ENCODE measurements at places on chromosomes 16 and 17.
A peak's percentile ranks its signal among the peaks of the same experiment; 100 is the strongest.

DNA sequence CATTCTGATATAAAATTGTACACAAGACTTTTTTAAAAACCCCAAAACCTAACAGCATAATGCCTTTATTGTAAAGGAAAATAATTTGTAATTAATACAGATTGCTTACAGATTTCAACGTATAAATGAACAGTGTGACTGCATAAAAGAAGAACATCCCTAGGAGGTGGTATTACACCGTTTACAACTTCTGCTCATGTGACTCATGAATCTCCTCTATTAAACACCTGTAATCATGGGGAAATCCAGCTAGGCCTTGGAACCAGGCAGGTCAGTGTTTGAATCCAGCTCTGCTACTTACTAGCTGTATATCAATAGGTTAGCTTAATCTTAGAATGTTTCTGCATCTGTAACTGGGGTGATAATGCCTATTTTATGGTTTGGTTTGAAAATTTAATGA, 15.2 kb downstream of the RABEP1 start:
- no peak for DNase-seq

DNA sequence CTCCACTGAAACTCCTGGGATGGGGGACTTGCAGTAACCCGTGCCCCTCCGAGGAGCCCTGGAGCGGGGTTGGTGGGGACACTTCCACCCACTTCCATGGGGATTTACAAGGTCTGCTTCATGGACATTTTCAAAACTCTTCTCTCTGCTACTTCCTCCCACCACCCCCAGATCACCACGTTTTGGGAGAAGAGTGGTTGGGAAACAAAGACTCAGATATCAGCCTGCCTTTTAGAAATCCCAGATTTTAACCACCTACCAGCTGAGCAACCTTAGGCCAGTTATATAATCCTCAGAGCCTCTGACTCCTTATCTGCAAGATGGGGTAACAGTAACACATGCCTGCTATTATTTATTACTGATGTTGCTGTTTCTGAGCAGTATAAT, 184.8 kb downstream of the CCDC182 start:
- no peak for DNase-seq

DNA sequence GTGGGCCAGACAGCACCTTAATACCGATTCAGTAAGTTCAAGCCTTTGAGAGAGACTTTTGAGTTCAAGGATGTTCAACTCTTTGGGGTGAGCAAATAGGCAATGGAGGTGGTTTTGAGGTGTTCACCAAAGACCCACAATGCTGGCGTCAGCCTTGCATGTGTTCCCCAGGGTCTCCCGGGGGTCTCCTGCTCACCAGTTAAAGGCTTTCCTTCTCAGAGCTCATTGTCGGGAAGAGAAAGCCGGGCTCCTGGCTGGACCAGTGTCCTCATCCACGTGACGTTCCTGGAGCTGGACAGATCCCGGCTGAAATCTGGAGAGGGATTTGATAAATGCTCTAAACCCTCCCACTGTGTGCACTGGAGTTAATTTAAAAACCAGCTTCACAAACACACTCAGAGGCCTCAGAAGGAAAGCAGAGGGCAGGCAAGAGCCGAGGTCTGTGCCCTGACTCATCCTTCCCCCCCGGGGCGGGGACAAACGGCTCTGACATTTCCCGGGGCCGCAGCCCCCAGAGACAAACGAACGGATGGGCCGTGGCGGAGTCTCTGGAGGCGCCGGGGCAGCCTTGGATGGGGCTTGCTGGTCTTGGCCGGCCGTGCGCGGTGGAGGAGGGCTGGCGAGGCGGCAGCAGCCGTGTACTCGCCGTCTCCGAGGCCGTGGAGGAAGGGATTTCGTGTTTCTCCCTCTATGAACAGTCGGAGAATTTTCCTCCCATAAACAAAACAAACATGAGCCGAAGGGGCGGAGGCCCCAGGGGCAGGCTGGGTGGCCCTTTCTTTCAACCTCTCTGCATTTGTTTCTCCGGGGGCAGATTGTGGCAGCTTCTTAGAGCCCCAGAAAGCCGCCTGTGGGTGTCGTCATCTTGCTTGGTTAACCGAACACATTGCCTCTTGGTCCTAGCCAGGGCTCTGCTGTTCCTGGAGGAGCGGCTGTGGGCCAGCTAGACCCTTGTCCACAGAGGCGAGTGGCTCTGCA, 94.2 kb downstream of the NTN1 start:
- peak; percentile 26 for DNase-seq

DNA sequence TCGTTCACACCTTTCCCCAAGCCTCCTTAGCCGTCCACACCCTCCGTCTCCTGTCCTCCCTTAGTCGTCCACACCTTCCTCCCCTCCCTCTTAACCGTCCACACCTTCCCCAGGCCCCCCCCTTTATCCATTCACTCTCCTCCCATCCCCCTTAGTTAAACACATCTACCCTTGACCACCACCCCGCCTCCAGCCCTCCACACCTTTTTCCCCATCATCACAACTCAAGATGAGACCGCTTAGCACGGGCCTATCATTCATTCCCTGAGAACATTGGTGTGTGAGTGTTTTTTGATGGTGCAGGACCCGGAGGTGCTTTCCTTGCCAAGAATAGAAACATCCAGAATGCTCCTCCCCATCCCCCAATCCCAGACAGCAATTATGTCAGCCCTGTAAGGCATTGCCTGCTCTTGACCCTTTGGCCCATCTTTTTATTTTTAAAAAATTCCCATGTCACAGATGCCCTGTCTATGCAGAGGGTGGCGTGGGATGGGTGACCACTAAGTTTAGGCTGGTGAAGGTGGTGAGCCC, 1.4 kb downstream of the TENT4B start:
- no peak for DNase-seq

DNA sequence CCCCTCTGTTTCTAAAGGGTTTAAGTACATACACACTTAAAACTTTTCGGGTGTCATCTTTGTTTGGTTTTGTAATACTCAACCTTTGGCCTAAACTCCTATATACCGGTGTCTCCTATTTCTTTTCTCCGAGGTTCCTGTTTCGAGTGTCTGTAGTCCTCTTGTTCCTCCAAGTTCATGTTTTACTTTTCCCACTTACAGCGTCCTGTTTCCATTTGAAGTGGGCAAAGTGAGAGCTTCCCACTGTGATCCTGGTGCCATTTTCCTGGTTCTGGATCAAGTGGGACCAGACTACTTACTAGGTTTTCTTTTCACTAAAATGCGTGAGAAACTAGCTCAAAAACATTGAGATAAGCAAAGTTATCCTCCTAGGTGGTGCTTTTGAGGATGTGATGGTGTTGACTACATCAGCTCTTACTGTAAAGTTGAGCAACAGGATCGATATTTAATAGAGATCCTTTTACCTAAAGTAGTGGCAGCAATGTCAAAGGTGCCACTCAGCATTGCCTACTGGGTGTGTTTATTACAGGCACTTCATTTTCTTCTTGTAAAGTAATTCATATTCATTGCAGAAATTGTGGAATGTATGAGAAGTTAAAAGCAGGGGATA, 1.3 kb downstream of the PSMD3 start:
- DNase-seq, result no peak

DNA sequence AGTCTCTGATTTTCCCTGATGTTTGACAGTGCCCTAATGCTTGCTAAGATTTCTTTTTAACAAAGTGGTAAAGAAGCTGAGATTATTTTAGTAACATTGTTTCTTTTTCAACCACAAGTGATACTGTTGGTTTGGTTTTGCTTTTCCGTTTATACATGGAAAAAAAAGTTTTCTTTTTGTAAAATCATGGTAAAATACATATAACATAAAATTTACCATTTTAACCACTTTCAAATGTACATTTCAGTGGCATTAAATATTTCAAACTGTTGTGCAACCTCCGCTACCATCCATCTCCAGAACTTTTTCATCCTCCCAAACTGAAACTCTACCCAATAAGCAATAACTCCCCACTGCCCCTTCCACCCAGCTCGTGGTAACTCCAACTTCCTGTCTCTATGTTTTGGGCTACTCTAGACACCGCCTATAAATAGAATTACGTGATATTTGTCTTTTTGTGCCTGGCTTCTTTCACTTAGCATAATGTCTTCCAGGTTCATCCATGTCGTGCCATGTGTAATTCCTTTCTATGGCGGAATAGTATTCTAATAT, 4.6 kb downstream of the CIITA start:
- DNase-seq, result no peak

DNA sequence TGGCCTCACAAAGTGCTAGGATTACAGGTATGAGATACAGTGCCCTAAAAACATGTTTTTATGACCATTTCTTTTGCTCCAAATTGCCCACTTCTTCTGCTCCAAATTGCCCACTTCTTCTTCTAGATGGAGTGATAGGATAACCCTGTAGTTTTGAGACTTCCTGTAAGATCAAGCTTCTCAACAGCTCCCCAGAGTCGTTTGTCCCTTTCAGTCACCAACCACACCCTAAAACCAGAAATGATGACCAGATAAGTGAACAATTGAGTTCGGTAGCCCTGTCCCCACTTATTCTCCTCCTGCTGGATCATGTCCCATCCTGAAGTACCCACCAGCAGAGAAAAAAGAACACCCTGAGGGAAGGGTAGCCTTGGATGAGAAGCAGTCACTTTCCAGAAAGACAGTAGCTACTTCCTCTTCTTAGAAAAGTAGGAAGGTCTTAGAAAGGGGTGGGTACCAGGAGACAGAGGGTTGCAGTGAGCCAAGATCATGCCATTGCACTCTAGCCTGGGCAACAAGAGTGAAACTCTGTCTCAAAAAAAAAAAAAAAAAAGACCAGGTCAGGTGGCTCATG, 2.5 kb downstream of the ODAD4 start:
- no peak for DNase-seq

GRCh38 chr17:16906680-16907079, 65.2 kb downstream of the TNFRSF13B start:
- no peak for DNase-seq

DNA sequence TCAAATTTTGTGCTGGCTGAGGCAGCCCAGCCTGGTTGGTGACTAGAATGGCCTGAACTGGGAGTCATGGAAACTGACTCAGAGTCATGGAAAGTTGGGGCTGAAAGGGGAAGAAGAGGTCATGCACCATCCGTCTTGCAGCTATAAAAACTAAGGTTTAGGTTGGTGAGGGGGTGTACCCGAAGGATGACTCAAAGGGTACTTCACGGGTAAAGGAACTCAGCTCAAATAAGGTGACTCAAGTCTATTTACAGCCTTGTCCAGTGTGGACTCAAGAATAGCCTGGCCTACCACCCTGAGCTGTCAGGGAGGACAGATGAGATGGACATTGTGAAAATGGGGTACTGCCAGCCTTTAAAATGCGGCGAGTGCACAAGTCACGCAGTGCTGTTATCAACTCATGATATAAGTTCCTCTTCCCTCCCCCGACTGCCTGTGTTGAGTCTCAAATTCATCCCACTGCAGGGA, 18.6 kb downstream of the CD300LB start:
- DNase-seq, result peak; percentile 50

DNA sequence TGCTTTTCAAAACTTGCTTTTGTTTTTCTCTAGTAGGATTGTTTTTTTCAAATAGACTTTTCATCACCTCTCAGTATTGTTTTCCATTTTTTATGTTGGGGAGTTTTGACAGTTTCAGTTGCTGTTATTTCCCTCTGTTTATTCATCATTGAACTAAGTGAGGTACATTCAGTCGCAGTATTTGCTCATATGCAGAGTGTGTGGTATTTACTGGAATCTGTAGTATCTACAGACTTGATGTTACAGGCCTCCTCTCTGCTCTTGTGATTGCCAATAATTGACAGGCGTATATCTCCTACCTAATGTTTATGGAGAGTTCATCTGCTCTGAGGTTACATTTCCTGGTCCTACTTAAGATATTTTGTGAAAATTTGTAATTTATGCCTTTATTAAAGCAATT, 49.6 kb downstream of the COX10 start:
- no peak for DNase-seq

- peak; percentile 98 for DNase-seq
Observed at GRCh38 chr17:27353461-27354050, 59.6 kb downstream of the WSB1 start.

DNA sequence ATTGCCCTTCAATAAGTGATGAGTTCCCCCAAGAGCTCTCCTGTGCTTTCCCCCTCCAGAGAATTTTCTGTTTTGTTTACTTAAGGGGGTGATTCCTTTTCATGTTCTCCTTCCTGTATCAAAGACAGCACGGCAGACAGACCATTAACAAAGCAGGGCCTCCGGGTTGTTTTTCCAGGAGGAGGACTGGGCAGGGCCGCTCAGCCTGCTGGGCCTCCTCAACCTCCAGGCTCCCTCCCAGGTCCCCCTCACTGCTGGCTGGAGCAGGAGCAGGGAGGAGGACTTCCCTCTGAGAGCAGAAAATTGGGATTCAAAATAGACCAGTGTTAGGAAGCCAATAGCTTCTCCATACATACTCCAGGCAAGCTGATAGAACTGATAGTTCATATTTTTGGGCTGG, 20.4 kb downstream of the SDK2 start:
- no peak for DNase-seq

DNA sequence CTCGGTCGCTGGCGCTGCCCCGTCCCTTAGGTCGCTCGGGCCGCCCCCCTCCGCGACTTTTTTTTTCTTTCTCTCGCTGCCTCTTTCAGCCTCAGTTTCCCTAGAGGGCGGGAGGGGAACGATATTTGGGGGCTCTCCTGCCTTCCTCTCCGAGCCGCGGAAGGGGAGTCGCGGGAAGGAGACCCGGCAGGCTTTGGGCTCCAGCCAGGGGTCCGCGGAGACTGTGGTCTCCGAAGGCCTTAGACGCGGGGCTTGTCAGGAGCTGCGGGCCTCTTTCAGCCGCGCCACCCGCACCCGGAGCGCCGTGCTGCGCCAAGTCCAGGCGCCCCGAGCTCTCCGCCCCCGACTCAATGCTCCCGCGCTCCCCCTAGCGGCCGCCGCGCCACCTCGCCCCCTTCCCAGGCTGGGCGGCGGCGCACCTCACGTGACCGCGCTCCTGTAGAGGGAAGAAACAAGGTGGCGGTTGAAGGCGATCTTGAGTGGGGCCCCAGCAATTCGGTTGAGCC, at the start of gene LRRC37B:
LRRC37B (plus strand) TSS at position 427 of the 506 bp plus-strand sequence. CDS start 14,010 bp downstream, outside the sequence.
- peak; percentile 61 for DNase-seq

GRCh38 chr17:2736956-2737355, 12.5 kb downstream of the CCDC92B start:
- DNase-seq, result no peak

GRCh38 chr17:36935671-36936454, 1.4 kb upstream of the LHX1 start:
- DNase-seq, result no peak

- DNase-seq, result no peak
Observed at GRCh38 chr17:79812353-79813258, 15.7 kb upstream of the CBX8 start.

DNA sequence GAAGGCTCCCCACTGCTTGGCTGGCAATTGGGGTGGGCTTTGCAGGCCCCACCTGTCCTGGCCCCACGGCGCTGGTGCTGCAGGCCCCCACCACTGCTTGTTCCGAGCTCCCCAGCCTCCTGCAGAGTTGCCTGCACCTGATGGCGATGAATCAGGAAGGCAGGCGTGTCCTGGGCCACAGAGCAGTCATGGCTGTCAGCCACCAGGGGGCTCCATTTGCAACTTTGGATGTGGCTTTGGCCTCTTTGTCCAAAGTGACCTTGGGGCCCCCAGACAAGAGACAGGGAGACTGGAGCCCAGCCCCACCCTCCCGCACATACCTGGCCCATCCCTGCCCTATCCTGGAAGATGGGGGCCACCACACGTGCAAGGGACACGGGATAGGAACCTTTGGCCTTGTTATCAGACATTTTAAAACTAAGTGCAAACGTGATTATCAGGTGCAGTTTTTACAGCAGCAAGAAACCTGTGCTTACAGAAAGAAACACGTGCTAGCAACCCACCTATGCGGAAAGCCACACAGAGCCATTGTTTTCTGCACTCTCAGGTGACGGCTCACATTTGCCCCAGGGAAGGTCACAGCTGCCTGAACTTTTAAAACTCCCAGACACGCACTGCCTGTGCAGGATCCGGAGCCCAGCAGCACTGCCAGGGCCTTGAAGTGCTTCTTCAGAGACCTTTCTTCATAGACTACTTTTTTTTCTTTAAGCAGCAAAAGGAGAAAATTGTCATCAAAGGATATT, at the start of gene DNASE1:
DNASE1 (plus strand) TSS at position 443 of the 743 bp plus-strand sequence. CDS start 683 bp downstream, outside the sequence.
- DNase-seq, result peak; percentile 53
